ENCODE measurements at places on chromosomes 1 and 21. TPM values are rescaled to one million over a fixed set of nuclear protein-coding genes. Genes with fewer than 3 reads are reported as not detected.

Gene OR2W3
- total RNA-seq: not detected

Gene C1orf210
- not detected for total RNA-seq

Gene AGMAT
- 7.3 TPM for total RNA-seq

Gene KRTAP13-2
- total RNA-seq: not detected

Gene SPRR5
- not detected for total RNA-seq

Gene MAST2
- 17.3 TPM for total RNA-seq

Gene NHLH1
- 0.76 TPM for total RNA-seq

Gene TTLL7
- total RNA-seq: 3.2 TPM

Gene ZSWIM5
- 0.64 TPM for total RNA-seq

Gene VWA5B1
- total RNA-seq: not detected

Gene LCE1A
- total RNA-seq: not detected

Gene FOXD2
- 0.66 TPM for total RNA-seq

Gene BRDT
- not detected for total RNA-seq

Gene SAMD11
- 16.2 TPM for total RNA-seq

Gene SMPDL3B
- 1.3 TPM for total RNA-seq

Gene PLA2G2D
- total RNA-seq: not detected

Gene BSND
- not detected for total RNA-seq

Gene AIDA
- total RNA-seq: 72.0 TPM
